Activated CD8-positive, alpha-beta T cell treated with anti-CD3 and anti-CD28 coated beads for 36 hours (primary cell): ENCODE measurements at places on chromosomes 3 and 15.

GRCh38 chr3:60497902-60498301 lies 753.4 kb downstream of the FHIT start:
- no peak for DNase-seq

- no peak for DNase-seq
Observed at GRCh38 chr3:85939074-85939482, 980.3 kb downstream of the CADM2 start.

GRCh38 chr3:65303431-65303830 lies 615.6 kb upstream of the ADAMTS9 start:
- no peak for DNase-seq

- DNase-seq: peak; percentile 40
Observed at GRCh38 chr3:100072326-100073048, 41.8 kb downstream of the FILIP1L start.

- DNase-seq: no peak
Observed at GRCh38 chr15:83178869-83179325, 28.7 kb downstream of the HDGFL3 start.
